ENCODE measurements at places on chromosomes 13 and 19.
A peak's percentile ranks its signal among the peaks of the same experiment; 100 is the strongest.

DNA sequence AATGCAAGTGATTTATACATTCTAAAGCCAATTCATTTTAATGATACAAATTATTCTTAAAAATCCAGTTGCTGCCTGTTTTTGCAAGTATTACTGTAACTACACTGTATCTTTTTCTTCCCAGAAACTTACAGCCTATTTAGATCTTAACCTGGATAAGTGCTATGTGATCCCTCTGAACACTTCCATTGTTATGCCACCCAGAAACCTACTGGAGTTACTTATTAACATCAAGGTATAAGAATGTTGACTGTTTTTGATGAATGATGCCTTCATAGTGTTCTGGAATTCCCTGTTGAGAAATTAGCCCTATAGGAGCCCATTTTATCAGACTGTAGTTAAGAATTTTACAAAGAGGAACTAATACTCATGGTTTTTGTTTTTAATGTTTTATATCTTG is 25.0 kb downstream of the ITM2B start:
- DNase-seq: no peak

DNA sequence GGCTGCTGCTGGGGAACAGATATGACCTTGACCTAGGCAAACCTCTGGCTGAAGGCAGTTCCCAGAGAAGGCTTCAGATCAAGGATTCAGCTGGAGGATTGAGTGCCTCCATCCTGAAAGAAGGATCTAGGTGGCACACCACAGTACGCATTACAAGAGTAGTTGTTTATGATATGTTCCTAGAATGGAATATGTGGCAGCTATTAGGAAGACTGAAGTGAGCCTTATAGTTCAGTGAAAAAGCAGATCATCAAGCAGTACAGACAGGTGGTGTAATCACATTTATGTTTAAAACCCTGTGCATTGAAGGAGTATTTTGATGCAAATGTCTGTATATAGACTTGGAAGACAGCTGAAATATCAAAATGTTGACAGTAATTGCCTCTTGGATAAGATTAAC is 116.0 kb downstream of the ZAR1L start:
- DNase-seq: no peak

- DNase-seq: no peak
Measured at GRCh38 chr19:46739290-46739771, 6.5 kb upstream of the FKRP start.

DNA sequence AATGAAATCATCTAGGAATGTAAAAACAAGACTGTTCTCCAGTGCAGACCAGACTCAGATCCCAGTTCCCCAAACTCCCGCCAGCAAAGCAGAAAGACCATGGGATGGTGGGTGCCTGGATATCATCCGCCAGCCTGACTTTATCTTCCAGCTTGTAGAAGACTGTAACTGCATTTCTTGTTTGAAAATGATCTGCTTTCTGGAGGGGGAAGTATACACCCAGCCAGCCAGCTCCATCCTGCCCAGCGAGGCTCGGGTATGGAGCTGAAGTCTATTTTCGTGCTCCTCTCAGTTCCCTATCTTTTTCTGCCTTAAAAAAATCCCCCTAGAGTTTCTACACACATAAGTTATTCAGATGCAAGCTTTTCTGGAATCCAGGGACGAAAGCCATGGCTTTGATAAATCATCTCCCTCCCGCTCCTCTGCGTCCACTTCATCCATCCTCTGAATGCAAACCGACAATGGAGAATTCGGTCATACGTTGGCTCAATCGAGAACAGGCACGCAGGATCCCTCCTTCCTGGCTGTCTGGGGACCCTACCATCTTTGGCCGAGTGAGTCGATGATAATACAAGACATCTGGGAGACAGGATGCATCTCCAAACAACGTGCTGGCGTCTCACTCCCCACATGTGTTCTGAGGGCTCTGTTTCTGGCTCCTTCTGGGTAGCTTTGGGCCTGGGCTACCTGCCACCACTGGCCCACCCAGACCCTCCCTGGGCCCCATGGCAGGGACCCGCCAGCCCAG is 31.2 kb downstream of the CEBPG start:
- DNase-seq: no peak

GRCh38 chr13:66617786-66618185 is 612.4 kb downstream of the PCDH9 start:
- DNase-seq: no peak

GRCh38 chr13:22700246-22700887 is 480.4 kb upstream of the SGCG start:
- no peak for DNase-seq

DNA sequence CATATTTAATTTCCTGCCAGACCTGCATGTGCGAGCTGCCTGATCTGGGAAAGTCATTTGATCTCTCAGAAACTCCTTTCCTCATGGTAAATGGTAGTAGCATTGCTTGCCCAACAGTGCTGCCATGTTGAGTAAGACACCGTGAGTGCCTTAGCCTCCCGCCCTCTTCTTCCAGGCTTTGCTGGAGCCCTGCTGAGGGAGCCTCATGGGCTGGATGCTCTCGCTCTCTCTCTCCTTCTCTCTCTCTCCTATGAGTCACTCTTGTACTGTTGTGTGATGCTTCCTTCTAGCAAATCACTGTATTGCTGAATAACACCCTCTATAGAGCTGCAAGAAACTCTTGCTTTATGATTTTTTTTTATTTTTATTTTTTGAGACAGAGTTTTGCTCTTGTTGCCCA is 365.5 kb downstream of the UQCRFS1 start:
- no peak for DNase-seq

- no peak for DNase-seq
Measured at GRCh38 chr13:20685092-20685491, 18.4 kb upstream of the IL17D start.

DNA sequence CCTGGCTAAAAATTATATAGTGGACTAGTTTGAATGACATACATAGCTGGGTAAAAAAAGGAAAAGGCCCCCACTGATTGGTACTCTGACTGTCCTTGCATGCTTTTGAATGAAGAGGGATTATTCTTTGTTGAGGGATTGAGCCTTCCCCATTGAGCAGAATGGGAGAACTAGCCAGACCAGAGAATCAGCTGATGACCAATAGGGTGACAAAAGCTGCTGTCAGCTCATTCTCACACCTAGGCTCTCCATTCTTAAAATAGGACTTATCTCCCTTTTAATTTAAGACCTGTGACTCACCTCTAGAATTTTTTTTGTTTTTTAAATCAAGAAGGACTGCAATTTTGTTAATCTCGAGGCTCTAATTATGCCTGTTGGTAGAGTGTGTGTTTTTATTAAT is 79.3 kb downstream of the CRYL1 start:
- no peak for DNase-seq

DNA sequence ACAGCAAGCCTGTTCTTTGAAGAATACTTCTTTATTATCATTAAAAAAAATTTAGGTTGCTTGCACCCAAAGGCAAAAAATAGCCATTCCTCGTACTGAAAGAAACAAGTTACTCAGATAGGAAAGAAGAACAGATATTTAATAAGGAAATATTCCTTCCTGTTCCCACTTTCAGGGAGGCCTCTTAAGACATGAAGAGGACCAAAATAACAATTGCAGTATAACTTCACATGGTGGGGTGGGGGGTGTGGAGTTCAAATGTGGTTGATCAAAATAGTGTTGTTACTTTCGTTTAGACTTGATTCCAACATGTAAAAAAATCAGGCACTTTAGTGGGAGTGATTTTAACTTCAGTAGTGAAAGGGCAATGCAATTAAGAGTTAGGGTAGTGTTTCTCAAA is 3.6 kb downstream of the RGCC start:
- no peak for DNase-seq

DNA sequence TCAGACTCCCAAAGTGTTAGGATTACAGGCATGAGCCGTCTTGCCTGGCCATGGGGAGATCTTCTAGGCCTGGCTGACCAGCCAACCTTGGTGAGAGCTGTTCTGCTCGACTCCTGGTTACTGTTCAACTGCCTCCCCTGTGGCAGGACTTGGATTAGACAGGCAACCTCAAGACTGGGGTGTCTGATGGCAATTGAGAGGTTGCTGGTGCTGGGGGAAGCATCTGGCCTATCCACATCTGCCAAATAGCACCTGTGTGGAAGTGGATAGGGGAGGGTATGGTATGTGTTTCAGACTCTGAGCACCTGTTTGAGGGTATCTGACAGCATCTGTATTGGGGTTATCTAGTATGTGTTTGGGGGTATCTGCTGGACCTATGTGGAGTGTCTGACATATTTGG is 44.7 kb downstream of the ARHGEF18 start:
- no peak for DNase-seq

DNA sequence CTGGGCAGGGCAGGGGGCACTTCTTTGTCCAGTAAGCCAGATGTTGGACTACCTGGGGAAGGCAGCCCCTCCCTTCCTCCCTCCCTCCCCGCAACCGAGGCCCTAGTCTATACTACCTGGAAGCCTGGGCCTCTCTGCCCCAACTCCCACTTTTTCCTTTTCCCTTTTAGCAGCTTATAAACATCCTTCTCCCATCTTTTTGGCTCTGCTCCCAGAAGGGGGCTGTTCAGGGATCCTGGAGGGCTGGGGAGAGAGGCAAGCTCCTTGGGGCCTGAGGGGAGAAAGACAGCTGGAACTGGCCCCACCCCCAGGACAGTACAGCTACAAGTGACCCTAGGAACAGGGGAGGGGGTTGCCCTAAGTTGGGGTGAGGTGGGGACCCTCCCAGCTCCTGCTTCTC is 44.9 kb downstream of the LYL1 start:
- no peak for DNase-seq

GRCh38 chr19:17424743-17425365 is 5.0 kb downstream of the MVB12A start:
- no peak for DNase-seq

- DNase-seq: no peak
Measured at GRCh38 chr19:42596391-42597072, 1.8 kb upstream of the CEACAM8 start.

- DNase-seq: no peak
Measured at GRCh38 chr19:54197121-54197520, 3.5 kb upstream of the RPS9 start.

GRCh38 chr19:40718774-40719391 is 2.0 kb downstream of the ITPKC start:
- DNase-seq: no peak

DNA sequence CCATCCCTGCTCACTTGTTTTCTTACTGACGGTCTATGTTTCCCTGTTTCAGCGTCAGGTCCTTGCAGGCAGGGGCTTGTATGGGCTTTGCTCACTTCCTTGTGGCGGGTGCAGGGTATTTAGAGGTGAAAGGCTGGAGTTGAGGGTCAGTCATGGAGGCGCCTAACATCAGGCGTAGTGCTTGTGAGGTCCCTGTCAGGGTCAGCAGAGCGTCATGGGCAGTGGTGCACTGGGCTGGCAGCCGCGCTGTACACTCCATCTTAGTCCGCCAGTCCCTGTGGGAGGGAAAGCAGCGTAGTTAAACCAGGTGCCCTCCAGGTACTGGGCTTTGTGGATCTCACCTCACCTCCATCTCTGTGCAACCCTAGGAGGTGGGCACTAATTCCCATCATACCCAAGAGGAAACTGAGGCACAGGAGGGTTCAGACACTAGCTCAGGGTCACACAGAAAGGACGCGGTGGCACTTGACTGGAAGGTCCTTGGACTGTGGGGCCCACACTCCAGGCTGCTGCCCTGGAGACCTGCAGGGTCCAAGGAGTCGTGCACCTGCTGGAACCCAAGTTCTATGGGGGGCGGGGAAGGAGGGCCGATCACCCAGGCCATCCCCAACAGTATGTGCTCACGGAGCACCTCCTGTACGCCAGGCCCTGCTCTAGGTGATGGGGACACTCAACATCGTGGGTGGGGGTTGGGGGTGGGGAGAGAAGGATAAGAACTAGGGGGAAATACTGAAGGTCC is 4.6 kb downstream of the GRAMD1A start:
- no peak for DNase-seq

GRCh38 chr13:83752141-83752540 is 130.1 kb downstream of the SLITRK1 start:
- peak; percentile 60 for DNase-seq

- no peak for DNase-seq
Measured at GRCh38 chr19:31181535-31181934, 167.7 kb downstream of the TSHZ3 start.

DNA sequence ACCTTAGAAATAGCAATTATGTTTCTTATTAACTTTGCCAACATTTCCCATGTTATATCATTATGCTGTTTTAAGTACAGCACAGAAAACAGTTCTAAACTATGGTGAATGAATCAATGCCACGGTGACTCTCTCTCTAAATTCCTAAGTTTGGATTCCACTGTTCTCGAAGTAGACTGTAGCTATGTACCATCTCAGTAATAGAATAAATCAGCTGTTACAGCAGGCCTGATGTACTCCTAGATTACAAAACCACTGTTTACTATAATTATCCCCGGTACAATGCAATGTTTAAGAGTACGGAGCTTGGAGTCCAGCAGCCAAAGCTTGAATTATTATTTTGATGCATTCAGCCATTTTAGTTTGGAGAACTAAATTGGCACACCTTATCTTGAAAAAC is 476.3 kb upstream of the SLITRK1 start:
- DNase-seq: no peak

DNA sequence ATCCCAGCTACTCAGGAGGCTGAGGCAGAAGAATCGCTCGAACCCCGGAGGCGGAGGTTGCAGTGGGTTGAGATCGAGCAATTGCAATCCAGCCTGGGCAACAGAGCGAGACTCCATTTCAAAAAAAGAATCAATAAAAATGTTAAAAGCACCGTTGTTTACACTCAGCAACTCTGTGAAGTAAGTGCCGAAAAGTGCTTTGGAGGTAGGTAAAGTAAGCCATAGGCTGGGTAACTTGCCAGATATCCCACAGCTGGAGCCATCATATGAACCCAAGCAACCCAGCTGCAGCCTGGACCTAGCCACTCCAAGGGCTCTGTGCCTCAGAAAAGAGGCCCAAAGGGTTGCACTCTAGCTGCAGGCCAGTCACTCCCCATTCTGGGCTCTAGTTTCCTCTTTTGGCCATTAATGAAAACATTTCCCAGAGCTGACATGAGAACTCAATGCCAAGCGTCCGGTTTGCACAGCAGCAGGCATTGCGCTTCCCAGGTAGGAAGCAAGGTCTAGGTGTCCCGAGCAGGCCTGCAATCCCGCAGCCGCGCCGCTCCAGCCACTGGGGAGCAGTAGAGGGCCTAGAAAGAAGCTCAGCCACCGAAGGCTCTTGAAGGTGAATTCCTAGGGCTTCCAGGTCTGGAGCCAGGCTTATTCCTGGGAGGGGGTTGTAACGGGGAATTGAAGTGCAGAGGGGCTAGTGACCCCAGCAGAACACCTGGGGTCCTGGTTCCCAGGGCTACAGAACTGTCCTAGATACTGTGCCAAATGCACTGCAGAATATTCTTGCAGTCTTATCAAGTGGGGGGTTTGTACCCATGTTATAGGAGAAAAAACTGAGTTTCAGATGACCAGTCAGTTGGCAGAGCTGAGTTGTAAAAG is 4.1 kb upstream of the CD79A start:
- DNase-seq: peak; percentile 22

All from non-pigmented ciliary epithelial cell (primary cell).